ENCODE measurements at places on chromosomes 11 and 22.

DNA sequence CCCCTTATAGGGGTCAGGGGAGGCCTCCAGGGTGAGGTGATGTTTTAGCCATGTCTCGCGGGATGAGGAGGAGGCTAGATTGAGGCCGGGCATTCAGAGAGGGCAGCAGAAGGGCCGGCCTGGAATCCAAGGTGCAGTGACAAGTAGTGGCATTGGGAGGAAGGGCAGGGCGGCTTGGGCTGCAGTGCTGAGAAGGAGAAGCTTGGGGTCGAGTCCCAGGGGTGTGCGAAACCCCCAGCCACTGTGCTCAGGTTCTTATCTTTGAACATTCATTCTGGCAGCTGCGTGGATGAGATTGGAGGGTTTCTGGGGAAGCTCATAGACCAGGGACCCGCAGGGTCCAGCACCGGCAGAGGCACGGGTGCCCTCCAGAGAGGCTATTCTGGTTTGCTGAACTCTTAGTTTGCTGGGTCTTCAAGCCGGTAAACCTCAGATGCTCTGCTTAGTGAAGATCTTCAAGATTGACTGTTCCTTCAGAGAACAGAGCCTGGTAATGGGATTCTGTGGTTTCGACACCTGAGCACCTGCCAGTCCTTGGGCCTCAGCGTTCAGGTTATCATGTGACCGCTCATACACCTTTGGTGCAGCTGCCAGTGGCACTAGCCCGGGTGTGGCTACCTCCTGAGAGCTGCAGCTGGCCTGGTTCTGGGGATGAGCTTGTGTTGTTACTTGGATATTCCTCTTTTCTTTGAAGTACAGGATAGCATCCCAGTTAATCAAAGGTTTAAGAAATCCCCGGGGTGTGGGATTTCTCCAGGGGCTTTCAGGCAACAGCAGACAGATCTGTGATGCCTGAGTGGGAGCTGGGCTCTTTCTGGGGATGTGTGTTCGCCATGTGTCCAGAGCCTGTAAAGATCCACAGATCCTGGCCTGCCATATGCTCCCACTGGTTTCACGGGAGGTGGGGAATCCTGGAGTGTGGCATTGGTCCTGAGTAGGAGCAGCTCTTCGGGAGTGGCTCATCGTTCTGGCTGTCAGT lies 152.8 kb downstream of the TBC1D22A start:
- no peak for DNase-seq

DNA sequence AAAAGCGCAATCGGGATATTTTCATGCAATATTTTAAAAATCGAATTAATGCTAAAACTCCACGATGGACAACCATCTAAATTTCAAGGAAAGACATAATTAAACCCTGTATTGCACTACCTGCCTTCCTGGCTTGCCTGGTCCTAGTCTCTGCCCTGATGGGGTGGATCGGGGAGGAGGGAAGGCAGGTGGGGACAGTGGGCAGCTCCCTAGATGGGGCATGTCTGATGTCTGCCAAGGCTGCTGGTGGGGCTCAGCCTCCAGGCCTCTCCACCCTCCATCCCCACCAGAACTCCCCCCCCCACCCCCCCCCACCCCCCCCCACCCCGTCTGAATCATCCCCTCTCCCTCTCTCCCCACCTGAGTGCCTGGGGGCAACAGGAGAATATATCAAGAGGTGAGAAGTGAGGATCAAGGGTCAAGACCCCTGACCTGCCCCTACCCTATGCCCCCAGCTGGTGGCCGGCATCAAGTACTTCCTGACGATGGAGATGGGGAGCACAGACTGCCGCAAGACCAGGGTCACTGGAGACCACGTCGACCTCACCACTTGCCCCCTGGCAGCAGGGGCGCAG lies 650 bp downstream of the CST6 start:
- DNase-seq = no peak

DNA sequence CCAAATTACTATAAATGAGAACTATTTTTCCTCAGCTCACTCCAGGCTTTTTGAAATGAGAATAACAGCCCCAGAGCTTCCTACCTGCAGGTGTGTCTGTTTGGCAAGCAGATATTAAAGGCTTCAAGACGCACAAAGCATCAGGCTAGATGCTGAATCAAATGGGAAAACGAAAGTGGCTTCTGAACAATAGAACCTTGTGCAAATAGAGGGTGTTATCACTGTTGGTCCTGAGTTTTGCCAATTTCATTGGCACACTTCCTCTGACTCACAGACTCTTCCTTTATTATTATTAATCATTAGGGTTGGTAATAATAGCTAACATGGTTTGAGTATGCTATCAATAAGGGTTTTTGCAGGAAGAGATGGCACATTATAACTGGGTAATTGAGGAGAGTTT lies 13.4 kb downstream of the SYT13 start:
- no peak for DNase-seq

DNA sequence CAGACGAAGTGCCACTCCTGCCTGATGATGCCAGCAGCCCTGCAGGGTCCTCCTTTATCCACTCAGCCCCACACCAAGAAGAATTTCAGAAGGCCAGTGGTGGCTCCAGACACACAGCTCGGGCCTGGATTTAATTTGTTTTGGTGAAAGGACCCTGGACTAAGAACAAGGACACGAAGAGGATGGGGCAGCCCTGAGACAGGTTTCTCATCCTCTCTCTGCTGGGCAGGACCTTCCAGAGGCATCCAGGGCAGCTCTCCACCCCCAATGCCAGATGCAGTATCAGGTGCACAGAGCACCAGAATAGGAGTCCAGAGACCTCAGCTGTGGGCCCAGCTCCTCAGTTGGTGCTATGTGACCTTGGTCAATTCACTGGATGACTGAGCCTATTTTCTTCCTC lies 72.0 kb downstream of the TRIM29 start:
- DNase-seq = no peak

DNA sequence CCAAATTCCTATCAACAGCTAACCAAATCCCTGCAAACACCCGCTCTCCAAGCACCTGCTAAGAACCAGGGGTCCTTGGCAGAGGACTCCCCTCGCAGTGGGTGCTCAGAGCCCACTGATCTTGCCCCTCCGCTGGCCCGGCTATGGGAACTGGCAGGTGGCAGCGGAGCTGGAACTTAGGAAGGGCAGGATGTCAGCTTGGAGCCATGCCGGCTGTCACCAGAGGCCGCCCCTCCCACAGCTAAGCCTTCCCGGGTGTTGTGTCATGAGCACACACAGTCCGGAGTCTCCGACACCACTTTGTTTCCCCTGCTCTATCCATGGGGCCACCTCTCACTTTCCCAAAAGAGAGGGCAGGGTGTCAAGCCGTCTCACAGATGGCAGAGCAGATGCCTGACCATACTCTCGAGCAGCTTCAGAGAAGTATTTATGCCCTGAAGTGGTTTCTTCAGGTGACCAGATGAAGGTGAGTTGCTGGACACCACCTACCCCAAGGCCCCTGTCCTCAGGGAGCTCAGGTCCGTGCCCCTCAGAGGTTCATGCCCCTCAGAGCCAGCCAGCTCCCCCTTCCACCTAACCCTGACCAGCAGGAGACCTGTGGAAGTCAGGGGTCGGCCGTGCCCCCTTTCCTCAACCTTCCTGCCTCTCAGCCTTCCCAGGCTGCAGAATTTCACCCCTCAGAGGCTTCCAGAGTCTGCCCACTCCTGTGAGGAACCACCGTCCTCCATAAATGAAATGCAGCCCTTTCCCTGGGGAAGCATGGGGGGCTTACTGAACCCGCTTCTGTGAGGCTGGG lies 545.7 kb upstream of the B3GAT1 start:
- no peak for DNase-seq
